ENCODE measurements at places on chromosomes 1 and 21. TPM values are rescaled to one million over a fixed set of nuclear protein-coding genes. Genes with fewer than 3 reads are reported as not detected.
A peak's percentile ranks its signal among the peaks of the same experiment; 100 is the strongest.

GRCh38 chr1:246159279-246160227, 347.5 kb downstream of the SMYD3 start:
- DNase-seq, result no peak

Gene MAP1LC3C
- 1.2 TPM for total RNA-seq

Gene TFF2
- 115 TPM for total RNA-seq

DNA sequence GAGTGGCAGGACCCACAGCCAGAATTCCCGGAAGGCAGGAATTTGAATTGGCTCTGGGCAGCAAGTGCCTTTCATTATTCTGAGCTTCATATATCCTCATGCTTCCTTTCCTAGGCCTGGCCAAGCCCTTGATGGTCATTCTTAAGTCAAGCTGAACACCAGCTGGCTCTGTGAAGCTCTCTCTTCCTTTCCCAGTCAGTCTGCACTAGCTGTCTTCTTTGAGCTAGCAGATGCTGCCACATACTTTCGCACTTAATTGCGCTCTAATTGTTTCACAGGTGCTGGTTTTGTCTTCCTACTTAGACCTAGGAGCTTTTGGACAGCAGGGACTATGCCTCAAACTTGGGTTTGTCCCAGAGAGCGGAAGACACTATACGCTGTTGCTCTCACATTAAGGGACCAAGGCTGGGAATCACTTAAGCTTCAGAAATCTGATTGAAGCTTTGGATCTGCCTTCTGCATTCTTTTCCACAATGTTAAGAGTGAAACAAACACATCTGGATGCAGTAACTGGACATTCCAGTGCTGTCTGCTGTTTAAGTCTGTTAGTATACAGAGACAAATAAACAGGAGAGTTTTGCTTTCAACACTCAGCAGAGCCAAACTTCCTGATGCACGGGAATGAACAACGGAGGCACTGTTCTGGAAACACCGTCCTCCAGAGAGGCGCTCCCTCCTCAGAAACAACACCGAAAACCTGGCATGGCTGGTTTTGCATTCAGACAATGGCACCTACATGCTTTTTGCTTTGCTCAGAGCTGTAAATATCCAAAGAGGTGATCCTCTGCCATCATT, 2.2 kb downstream of the TLR5 start:
- DNase-seq, result peak; percentile 32

DNA sequence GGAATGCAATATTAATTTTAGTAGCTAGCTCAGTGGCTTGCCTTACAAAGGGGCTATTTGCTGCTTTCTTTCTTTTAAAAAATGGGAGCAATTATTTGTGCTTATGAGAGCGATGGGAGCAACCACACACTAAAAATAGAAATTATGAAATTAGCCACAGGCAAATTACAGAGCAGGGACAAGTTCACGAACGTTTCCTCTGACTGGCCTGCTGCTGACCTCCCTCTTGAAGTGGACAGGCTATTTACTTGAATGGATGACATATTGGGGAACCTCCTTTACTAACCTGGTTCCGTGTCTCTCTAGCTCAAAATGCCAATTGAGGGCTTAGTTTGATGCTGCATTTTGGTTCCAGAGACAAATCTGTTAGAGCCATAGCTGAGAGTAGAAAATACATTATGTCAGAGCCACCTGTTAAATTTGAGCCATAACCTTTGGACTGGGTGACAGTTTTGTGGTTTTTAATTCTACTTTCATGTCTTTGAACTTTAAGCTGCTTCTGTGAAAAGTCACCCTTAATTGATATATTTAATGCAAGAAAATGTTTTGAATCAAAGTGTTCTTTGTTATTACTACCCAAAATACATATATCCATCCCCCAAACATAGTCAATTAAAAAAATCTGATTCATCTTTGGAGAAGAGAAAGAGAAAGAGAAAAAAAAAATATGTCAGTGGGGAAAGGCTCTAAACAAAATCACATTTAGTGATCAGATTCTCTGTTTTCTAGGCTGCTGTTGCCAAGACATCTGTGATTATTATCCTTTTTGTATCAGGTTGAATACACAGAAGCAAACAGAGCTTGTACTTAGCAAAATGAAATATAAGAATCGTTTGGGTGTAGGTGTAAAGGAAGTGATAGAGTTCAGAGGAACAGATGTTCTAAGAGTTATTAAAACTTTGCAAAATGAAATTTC, 351.9 kb downstream of the ADGRL2 start:
- DNase-seq, result no peak

Gene NEXN
- total RNA-seq, result 36.5 TPM

DNA sequence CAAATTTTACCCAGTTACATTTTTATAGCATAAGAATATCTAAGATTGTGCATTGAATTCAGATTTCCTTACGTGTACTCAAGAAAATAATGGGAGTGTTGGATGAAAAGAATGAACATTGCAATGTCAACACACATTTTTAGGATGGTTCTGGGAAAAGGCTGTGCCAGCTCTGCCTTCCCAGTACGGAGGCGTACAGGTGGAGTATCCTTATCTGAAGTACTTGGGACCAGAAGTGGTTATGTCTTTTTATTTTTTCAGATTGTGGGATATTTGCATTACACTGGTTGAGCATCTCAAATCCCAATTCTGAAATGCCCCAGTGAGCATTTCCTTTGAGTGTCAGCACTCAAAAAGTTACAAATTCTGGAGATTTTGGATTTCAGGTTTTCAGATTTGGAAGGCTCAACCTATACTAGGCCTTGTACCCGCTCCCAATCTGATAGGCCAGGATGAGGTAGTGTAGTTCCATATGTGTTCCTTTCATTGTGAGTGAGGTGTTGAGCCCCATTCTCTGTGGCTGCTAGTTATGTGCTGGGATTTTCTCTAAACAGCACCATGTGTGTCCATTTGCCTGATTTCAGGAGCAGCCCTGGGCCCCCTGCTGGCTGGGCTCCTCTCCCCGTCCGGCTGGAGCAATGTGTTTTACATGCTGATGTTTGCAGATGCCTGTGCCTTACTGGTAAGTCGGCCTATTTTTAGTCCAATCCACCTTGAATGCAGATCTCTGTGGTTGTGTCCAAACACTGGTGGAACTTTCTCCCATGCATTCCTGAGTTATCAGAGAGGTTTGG, 60.8 kb downstream of the SLC37A1 start:
- DNase-seq, result no peak

Gene GUCA2A
- 1.1 TPM for total RNA-seq

Data from mucosa of gallbladder (tissue), 1 donor.